NCI-H146 (cell line): ENCODE measurements at places on chromosomes 4 and X.

GRCh38 chr4:2441393-2442174 lies 22.8 kb downstream of the CFAP99 start:
- DNase-seq = peak; percentile 82

DNA sequence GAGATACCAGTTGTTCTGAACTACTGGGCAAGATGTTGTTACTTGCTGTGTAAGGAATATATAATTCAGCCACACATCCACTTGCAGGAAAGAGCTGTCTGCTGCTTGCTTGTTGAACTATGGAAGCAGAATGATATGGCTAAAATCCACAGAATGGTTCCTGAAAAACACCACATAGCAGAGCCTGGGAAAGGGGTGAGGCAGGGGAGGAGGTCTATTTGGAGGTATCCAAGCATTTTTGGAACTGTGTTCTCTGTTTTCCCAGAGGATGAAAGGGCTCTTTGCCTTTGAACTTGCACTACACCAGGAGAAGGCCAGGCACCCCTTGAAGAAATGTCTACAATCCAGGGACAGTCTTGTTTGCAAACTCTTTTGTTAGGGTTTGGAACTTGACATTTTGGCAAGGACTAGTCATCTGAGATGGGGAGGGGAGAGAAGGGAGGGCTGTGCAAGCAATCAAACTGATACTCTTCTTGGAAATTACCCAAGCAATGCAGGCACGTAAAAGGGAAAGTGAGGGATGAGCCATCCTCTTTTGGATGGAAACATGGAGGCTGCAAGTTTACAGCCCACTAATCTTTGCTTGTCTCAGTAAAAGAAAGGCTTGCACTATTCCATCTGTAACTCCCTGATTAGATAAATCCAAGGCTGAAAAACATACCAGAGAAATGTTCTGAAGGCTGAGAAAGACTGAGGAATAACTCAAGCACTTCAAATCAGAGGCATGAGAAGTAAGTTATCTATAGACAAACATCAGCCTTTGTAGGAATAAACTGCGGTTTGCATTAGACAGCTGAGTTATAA lies 141.0 kb downstream of the TSPAN5 start:
- DNase-seq = no peak

DNA sequence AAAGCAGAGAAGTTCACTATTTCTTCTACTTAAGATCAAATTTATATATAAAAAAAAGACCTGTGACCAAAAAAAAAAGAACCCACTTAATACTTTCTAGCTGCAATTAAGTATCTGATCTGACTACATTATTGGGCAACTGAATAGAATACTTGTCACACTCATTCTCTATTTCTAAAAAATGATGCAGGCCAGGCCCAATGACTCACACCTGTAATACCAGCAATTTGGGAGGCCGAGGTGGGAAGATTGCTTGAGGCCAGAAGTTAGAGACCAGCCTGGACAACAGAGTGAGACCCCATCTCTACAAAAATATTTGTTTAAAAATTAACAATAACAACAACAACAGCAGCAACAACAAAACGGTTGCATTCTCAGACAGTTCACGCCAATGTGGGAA lies 108.8 kb upstream of the BMP2K start:
- DNase-seq = no peak

DNA sequence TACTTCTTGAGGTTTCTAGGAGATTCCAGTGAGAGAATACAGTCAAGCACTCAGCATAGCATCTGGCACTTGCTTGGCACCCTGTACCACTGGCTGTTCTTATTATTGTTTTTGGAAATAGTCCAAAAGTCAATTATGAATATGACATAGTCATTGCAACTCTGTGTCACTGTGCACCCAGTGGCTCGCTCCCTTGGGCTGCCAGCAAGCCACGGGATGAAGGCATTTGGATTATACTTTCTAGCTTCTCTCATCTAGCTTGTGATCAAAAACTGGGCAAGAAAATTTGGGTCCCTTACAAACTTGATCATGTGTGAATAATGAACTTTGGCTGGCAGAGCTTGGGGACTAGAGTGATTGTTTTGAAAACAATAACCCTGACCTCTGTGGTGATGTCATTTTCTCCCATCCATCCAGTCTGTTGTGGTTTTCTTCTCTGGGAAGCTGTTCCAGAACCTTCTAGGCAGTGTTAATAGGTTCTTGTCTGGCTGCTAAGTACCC lies 32.7 kb upstream of the LIMCH1 start:
- no peak for DNase-seq

GRCh38 chr4:158777423-158778155 lies 8.8 kb downstream of the FNIP2 start:
- DNase-seq = peak; percentile 34

- peak; percentile 0 for DNase-seq
Observed at GRCh38 chr4:87848622-87849351, 16.0 kb downstream of the MEPE start.

GRCh38 chr4:8009710-8010511 lies 70.2 kb upstream of the AFAP1 start:
- DNase-seq = peak; percentile 82

DNA sequence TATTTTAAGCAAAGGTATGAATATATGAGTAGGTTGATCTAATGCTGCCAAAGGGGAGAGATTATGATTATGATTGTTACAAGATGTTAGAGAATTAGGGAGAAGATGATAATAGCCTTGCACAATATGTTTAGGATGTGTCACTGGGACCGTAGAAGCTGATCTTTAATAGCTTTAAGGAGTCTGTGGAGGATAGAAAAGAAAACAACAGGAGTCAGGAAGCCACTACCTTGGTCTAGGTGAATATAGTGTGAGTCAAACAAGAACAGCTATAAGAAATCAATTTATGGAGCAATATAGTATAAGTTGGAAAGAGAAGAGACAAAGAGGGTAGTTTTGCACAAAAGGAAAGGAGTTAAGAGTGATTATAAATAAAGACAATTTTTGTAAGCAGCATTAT lies 232.7 kb downstream of the FSTL5 start:
- no peak for DNase-seq
